ENCODE measurements at places on chromosomes 2 and 18.

- DNase-seq = no peak
Observed at GRCh38 chr2:113709022-113709421, 47.4 kb downstream of the SLC35F5 start.

DNA sequence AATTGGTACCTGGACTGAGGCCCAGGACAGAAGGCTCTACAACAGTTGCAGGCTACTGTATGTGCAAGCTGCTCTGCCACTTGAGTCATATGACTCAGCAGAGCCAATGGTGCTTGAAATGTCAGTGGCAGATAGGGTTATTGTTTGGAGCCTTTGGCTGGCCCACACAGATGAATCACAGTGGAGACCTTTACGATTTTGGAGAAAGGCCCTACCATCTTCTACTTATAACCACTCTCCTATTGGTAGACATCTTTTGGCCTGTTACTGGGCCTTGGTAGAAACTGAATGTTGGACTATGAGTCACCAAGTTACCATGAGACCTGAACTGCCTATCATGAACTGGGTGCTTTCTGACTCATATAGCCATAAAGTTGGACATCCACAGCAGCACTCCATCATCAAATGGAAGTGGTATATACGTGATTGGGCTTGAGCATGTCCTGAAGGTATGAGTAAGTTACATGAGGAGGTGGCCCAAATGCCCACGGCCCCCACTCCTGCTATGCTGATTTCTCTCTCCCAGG, 88.9 kb upstream of the NRXN1 start:
- no peak for DNase-seq

DNA sequence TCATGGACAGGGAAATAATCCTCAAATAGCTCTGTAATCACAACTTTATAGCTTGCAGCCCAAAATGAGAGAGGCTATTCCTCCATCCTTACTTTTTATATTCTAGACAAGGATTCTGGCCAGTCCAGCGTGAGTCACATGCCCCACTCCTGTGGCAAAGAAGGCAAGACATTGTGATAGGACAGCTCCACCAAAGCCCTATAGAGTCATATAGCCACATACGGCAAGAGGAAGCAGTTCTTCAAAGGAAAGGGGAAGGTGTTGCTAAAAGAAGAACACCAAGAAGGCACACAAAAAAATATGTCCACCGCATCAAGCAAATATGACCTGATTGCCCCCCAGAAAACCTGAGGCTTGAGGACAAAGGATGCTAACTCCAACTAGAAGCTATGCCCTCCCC, 3.4 kb upstream of the GFPT1 start:
- DNase-seq = no peak

DNA sequence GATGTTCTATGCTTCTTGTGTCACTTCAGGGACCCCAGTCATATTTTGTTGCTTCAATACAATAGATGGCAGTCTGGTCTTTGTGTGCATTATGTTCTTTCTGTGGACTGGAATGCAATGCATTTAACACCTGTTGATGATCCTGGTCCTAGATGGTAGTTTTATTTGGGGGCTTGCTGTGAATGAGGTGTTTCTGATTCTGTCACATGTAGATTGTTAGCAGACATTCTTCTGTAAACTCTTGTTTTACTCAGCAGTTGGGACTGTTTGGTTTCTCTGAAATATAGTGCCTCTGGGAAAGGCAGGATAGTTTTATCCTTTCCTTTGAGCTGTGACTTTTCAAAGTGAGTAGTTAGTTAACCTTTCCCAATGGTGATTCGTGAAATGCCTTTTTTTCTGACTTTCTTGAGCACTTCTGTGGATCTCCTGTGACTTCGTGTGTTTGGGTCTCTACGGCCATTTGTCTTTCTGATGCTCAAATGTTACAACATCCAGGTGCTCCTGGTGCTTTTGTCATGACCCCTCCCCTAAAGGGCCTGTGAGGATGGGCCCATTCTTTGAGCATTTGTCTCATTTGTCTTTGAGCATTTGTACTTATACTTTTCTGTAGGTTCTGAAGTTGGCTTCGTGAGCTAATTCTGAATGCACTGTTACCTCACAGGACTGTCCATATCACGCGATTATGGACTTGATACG, 20.8 kb downstream of the ADNP2 start:
- DNase-seq = no peak

DNA sequence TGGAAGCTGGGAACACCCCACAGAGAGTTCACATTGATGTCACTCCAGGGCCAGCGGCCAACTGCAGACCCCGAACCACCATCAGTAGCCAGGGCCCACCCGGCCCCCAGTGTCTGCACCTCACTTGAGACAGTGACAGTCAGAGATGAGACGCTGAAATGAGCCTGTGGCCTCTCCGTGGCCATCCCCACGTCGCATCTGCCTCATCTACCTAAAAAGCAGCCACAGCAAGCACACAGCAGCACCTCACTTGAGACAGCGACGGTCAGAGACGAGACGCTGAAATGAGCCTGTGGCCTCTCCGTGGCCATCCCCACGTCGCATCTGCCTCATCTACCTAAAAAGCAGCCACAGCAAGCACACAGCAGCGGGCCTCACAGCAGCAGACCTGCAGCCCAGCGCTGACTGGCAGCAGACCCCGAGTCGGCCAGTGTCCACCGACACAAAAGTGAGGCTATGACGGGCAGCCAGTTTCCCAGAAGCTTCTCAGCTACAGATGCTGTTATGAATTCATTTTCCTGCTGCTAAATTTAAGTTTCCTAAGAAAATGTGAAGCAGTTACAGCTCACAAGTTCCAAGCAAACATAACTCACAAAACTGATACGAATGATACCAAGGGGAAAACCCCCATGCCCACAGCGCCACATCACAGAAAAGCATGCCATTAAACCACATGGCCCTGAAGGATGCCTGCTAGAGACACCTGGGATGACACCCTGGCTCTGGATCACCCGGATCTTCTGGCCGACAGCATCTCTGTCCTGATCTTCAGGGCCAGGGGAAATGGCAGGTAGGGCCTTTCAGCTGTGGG, 27.7 kb downstream of the SNORC start:
- no peak for DNase-seq

DNA sequence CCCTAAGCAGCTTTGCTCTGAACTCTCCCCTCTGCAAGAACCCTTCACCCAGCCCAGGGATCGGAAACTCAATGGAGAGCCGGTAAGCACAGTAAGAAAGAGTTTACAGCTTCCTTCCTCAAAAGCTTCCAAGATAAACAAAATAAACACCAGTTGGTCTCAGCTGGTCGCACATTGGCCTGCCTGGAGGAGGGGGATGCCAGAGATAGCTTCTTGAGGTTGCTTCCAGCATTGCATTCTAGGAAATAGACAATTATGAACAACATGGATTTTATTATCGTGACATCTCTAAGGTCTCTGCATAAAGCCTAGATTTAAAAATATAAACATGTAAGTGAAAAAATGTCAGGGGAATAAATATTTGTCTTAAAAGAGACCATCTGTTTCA, 141.5 kb upstream of the PKDCC start:
- DNase-seq = no peak

DNA sequence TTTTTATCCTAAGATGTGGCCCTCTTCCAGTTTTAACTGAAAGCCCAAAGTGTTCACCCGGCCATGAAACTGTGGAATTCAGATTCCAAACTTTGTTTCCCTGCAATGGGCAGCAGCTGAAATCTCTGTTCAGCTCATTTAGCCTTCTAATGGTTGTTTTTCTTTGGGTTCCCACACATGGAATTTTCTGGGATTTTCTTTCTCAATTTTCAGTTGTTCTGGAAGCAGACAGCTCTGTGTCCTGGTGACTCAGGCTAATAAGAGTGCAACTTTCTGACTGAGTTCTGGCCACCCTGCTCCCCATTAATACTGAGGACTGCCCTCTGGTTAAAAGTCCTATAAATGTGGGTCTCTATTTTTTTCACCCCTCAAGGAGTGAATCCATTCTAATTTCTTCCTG, 78.5 kb downstream of the PMS1 start:
- DNase-seq = no peak

- DNase-seq = no peak
Observed at GRCh38 chr18:80210312-80211083, 36.8 kb downstream of the PARD6G start.

DNA sequence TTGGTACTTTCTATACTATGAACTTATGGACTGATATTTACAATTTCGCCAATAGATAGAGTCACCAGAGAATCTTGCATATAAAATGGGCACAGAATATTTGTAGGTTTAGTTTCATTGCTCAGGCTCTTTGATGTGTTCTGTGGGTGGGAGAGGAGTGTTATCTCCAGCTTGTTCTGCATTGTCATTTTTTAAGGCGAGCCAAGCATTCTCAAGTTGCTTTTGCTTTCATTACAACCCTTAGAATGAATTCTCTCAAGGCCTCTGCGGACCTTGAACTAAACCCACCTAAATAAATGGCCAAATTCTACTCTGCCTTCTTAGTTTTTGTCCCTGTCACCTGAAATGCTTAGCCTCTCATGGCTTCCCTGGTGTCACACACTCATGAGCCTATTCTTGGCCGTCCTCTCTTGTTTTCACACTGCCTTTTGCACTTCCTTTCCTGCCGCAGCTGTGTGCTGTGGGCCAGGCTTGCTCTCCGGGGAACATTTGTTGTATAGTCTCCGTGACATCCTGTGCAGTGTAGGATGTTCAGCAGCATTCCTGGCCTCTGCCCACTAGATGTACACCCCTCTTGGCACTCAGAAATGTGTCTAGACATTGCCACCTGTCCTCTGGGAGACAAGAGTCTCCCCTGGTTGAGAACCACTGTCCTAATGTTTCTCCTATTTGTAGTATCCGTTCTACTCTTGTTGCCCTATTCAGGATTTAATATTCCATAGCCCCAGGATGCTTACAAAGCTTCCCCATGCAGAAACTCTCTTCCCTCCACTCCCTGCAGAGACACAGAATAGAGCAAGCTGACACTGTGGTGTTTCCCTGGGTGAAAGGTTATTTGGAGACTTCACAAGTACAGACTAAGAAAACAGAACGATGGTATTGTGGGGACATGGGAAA, 255.6 kb downstream of the PTPRM start:
- DNase-seq = no peak
